ENCODE measurements at places on chromosomes 2 and 18. TPM values are rescaled to one million over a fixed set of nuclear protein-coding genes. Genes with fewer than 3 reads are reported as not detected.

DNA sequence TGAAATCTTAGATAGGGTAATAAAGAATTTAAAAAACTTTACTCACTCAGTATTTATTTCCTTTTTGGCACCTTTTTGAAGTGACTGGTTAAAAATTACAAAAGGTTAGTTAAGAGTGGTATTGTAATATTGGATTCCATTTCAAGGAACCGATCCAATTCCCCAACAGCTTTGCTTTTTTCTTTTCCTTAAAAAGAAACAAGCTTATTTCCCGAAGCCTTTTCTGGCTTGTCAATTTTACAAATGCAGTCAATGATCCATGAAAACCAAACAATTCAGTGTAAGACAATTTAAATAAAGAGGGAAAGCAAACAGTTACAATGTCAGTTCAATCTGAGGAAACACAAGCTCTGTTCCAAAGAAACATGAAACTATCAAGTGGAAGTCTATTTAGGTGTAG is 200.2 kb downstream of the RIT2 start:
- no peaks in the 10 kb centered on the region for H3K36me3 ChIP-seq
- no peaks in the 10 kb centered on the region for H3K4me1 ChIP-seq
- no peak overlapping the region for H3K27ac ChIP-seq
- H3K27me3 ChIP-seq = no peaks in the 10 kb centered on the region

DNA sequence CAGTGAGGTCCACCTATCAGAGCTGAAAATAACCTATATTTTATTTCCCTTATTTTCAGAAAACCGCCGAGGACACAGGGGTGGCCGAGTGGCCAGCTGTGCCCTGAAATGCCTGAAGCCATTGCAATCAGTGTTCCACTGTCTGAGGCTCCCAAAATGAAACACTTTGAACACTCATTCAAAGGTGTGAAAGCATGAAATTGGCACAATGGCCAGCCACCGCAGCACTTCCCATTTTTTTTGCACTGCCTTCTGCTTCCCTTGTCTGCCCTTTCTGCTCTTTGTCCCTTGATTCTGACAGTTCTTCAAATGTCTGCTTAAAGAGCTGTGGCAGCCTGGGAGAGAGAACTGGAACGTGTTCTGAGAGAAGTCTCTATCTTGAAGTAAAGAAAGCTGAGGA is 1127.5 kb upstream of the CELF4 start:
- no peak overlapping the region for H3K4me3 ChIP-seq
- no peaks in the 10 kb centered on the region for H3K27me3 ChIP-seq
- H3K36me3 ChIP-seq = no peaks in the 10 kb centered on the region
- no peak for DNase-seq

- no peak overlapping the region for H3K4me3 ChIP-seq
- H3K4me1 ChIP-seq = no peaks in the 10 kb centered on the region
- H3K27ac ChIP-seq = no peak overlapping the region
- no peak for DNase-seq
Observed at GRCh38 chr18:32437100-32437834, 33.4 kb downstream of the GAREM1 start.

DNA sequence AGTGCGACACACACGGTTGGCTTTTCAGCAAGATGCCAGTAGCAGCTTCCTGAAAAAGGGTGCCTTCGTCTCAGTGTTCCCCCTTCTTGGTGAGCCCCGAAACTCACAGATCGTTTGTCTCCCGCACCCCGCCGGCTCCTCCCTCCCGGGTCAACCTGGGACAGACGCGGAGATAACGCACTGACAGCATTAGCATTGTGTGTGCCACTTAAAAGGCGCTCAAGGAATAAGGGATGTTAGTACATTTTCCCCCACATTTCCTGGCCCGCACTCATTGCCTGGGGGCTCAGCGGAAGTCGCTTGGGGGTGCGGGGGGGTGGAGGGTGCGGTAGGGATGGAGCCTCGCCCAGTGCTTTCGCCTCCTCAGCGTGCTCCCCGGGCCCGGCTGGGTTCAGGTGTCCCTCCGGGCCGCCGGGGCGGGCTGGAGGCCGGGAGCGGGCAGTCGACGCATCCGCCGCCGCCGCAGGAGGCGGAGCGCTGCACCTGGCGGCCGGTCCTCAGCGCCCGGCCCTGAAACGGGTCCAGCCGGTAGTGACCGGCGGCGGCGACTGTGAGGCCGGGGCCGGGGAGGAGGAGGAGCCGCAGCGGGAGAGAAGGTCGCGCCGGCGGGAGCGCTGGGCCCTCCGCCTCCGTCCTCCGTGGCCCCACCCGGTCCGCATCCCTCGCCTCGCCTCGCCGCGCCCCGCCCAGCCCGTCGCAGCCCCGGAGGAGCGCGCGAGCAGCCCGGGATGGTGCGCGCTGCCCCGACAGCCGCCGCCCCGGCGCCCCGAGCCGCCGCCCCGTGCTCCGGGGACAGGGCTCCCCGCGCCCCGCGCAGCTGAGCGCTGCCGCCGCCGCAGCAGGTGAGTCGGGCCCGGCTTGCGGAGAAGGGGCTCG is at the start of gene MFSD6:
Gene MFSD6 (plus strand): TSS at position 694 of the 876 bp plus-strand sequence. CDS start 27,675 bp downstream, outside the sequence.
- H3K27ac ChIP-seq = peak within 1 kb of the TSS; percentile 94
- H3K36me3 ChIP-seq = peaks cover 5% of the 10 kb centered on the region
- DNase-seq = peak; percentile 88
- H3K4me3 ChIP-seq = peak within 1 kb of the TSS; percentile 87
- H3K4me1 ChIP-seq = peaks cover 33% of the 10 kb centered on the region

DNA sequence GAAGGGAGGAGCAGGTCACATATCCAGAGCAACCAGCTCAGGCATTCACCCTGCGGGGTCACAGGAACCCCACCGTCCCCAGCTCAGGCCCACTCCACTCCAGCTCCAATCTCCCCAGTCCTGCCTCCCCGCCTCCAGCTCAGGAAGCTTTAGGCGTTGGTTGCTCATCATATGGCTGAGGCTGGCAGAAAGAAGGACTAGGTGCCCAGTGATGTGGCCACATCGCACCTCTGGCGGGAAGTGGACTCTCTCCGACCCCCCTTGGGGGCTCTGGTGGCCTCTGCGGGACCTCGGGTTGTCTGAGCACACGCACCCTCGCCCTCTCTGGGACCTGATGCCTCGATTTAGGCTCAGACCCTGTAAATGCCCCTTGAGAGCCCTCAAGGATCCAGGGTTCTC is 187.7 kb downstream of the ZFP36L2 start:
- H3K27me3 ChIP-seq = peaks cover 2% of the 10 kb centered on the region
- DNase-seq = no peak
- no peaks in the 10 kb centered on the region for H3K4me1 ChIP-seq

The DSC2 gene
- not detected for total RNA-seq

The FECH gene
- 25.1 TPM for total RNA-seq

DNA sequence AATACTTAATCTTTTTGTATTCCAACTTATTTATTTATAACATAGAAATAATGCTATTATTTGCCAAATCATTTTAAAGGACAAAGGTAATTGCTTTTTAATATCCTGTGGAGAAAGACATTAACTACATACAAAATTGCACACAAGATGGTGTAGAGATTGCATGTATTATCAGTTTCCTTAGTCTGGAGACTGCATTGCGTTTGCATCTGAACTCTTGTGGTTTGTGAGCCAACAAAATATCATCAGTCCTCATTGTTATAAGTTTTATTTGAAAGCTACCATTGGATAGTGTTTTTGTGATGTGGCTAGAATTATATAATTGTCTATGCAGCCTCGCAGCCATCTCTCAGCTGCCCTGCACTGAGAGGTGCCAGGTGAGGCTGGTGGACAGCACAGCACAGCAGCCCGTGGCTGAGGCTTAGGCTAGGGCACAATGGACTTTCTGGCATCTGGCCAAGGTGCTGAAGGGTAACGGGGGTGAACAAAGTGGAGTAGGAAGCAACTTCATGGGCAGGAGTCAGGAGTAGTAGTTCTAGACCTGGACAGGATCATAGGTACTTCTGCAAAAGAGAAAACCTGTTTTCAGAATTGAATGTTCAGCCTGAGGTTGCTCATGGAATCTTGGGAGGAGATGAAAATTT is 15.1 kb downstream of the RASGRP3 start:
- H3K4me1 ChIP-seq = peaks cover 34% of the 10 kb centered on the region
- no peak overlapping the region for H3K4me3 ChIP-seq

GRCh38 chr2:217672472-217672871 is 330.3 kb downstream of the TNS1 start:
- H3K27ac ChIP-seq = no peak overlapping the region
- no peaks in the 10 kb centered on the region for H3K27me3 ChIP-seq
- DNase-seq = no peak
- H3K36me3 ChIP-seq = no peaks in the 10 kb centered on the region
- H3K4me3 ChIP-seq = no peak overlapping the region

The ANKRD62 gene
- total RNA-seq = not detected

The GAREM1 gene
- not detected for total RNA-seq

The ALPP gene
- total RNA-seq = not detected

The LYPD6 gene
- total RNA-seq = not detected

GRCh38 chr2:49567811-49568600 is 413.7 kb upstream of the FSHR start:
- H3K4me3 ChIP-seq = no peak overlapping the region
- no peaks in the 10 kb centered on the region for H3K4me1 ChIP-seq
- DNase-seq = no peak
- H3K36me3 ChIP-seq = no peaks in the 10 kb centered on the region
- no peaks in the 10 kb centered on the region for H3K27me3 ChIP-seq
- H3K27ac ChIP-seq = no peak overlapping the region

DNA sequence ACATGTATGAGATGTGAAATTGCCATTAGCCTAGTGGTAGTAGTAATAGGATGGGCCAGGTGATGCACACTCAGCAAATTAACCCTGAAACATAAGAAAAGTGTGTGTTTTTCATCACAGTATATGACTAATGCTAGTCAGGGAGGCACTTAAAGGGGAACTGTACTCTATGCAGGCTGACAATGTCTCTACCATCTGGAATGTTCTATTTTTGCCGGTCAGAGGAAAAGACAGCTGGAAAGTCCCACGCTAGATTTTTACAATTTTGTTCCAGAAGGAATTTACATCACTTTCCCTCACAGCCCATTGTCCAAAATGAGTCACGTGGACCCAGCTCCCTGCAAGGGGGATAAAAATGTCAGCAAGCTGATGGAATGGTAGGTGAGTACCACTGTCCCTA is 746.3 kb upstream of the CHAC2 start:
- no peak overlapping the region for H3K27ac ChIP-seq
- H3K4me3 ChIP-seq = no peak overlapping the region
- no peaks in the 10 kb centered on the region for H3K36me3 ChIP-seq
- H3K27me3 ChIP-seq = no peaks in the 10 kb centered on the region

The PLB1 gene
- 0.63 TPM for total RNA-seq

- peaks cover 10% of the 10 kb centered on the region for H3K4me1 ChIP-seq
- peak overlapping the region; percentile 34 for H3K27ac ChIP-seq
- no peaks in the 10 kb centered on the region for H3K36me3 ChIP-seq
- peak; percentile 63 for DNase-seq
- peak overlapping the region; percentile 81 for H3K4me3 ChIP-seq
Observed at GRCh38 chr18:57802213-57803102, 657 bp downstream of the ATP8B1 start.

- no peak overlapping the region for H3K27ac ChIP-seq
- H3K4me3 ChIP-seq = no peak overlapping the region
- peaks cover 11% of the 10 kb centered on the region for H3K4me1 ChIP-seq
Observed at GRCh38 chr2:195649629-195650190, 7.3 kb upstream of the SLC39A10 start.
